Stimulated activated CD4-positive, alpha-beta T cell treated with anti-CD3 and anti-CD28 coated beads, Interleukin-12 subunit alpha, Interleukin-12 subunit beta, amount 100 ng/mL, for 4 hours (primary cell): ENCODE measurements at places on chromosomes 6 and 20.

DNA sequence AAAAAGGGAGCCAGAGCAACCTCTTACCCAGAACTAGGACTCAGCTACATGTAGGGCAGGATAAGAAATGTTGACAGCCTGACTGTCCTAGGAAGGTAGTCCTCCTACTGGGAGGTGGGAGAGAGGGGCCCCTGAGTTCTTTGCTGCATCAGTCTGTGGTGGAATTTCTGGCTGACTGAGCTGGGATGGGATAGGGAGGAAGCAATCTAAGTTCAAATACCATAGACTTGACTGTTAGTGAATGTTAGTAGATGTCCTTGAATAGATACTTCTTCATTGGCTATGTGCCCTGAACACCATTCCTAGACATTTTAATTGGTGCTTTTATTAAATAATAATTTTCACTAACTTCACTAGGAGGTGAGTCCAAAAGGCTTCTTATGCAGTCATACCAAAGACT lies 1343.6 kb upstream of the CITED2 start:
- no peak for DNase-seq

DNA sequence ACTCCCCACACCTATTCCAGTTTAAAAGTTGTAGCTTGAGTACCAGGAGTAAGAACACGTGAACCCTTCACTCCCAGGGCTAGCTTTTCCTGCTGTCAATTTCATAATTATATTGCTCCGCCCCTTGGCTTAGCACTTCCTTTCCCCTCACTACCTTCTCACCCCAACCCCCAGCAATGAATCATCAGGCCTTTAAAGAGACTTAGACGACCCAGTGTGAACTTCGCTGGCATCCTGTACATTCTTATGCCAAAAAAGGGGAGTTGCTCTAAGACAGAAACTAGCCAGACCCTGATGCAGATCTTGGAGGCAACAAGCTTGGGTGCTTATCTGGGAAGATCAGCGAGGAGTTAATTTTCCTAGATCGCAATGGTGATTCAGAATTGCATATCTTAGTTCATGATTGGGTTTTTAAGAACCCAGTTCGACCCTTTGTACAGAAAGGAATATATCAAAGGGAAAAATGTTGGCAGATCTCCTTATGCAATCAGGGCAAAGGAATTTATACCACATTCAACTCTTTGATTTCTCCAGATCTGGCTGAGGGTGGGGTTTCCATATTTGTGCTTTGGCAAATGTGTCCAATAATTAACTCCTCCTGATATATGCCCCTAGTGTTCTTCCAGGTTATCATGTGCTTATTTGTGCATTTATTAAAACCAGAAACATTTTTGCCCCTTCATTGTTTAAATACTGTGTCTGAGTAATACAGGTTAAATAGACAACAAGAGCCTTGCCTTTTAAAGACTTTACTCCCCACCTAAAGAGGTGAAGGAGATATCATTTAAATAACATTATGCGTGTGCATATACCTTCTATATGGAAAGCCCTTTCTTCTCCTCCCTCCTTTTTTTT lies 8.1 kb upstream of the ATXN1 start:
- peak; percentile 42 for DNase-seq

DNA sequence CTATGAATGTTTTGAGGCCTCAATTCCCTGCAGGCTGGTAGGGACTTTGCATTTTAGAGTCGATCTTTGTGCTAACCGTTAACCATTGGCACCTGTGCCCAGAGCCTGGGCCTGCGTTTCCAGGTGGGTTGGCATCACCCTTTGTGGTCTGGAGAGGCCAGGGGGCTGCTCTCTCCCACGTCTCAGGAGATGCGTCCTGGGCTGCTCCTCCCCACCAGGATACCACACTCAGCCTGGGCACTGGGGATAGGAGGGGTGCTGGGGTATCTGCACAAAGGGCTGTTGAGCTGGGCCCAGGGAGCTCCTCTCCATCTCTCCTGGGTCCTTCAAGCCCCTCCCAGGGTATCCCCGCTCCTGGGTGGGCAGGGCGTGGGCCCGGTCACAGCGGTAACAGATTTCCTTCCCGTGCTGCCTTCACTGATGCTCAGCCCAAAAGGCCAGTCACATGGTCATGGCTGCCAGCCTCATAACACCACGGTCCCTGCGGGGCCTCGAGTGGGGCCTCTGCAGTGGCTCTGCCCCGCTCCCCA lies 266.2 kb downstream of the TAF4 start:
- no peak for DNase-seq

- DNase-seq = no peak
Measured at GRCh38 chr20:376750-377149, 3.8 kb upstream of the TRIB3 start.

- no peak for DNase-seq
Measured at GRCh38 chr6:652865-653264, 4.0 kb downstream of the HUS1B start.

DNA sequence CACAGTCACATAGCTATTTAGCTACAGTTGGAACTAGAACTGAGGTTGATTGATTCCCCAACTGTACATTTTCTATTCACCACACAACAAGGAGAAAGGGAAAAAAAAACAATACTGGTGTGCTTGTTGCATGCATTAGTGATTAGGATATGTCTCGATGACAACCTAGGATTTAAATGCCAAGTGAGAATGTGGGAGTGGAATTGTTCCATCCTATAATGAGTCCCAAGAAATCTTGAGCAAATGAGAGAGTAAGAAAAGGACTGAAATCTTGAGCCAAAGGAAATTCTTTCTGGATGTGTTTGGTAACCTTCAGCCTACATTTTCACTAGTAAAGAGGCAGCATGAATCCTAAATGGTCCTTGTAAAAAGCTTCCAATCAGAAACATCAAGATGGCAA lies 232.7 kb downstream of the HIVEP2 start:
- no peak for DNase-seq

DNA sequence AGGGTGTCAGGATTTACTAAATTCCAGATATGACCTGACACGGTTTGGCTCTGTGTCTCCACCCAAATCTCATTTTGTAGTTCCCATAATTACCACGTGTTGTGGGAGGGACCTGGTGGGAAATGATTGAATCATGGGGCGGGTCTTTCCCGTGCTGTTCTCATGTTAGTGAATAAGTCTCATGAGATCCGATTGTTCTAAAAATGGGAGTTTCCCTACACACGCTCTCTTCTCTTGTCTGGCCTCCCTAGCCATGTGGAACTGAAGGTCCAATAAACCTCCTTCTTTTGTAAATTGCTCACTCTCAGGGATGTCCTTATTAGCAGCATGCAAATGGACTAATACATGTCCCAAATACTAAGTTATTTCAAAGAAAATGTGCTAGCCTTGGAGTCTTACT lies 121.1 kb downstream of the CENPW start:
- DNase-seq = no peak

DNA sequence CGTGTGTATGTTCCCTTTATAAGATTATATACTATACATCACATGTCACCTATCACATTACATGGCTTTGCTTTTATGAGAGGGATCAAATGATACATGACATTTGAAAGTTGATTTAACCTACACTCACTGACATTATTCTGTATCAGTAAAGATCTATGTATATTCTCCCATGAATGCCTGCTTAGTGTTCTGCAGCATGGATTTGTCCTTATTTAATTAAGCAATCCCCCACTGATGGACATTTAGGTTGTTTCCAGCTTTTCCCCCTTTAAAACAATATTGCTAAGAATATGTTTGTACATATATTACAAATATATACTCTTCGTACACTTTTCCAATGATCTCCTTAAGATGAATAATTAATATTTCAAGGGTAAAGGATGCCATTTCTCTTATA lies 297.4 kb downstream of the TFAP2C start:
- no peak for DNase-seq
